ENCODE measurements at places on chromosomes 5 and 9.

DNA sequence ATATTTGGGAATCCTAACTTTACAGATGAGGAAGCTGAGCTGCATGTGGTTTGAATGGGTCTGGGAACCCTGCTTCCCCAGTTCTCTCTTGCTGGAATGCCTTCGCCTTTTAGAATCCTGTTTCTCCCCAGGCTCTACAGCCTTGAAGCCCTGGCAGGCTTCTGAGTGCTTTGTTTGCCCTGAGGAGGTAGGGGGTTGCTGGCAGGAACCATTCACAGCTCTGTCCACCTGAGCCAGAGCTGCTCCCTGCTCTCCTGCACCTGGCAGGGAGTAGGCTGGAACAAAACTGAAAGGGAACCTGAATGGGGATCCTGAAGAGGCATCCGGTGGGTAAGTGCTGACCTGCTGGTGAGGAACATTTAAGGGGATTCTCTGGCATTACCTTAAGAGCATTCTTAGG is 33.0 kb downstream of the KIF4B start:
- DNase-seq: no peak

- peak; percentile 29 for DNase-seq
Measured at GRCh38 chr9:97419309-97419867, 7.5 kb downstream of the TDRD7 start.

DNA sequence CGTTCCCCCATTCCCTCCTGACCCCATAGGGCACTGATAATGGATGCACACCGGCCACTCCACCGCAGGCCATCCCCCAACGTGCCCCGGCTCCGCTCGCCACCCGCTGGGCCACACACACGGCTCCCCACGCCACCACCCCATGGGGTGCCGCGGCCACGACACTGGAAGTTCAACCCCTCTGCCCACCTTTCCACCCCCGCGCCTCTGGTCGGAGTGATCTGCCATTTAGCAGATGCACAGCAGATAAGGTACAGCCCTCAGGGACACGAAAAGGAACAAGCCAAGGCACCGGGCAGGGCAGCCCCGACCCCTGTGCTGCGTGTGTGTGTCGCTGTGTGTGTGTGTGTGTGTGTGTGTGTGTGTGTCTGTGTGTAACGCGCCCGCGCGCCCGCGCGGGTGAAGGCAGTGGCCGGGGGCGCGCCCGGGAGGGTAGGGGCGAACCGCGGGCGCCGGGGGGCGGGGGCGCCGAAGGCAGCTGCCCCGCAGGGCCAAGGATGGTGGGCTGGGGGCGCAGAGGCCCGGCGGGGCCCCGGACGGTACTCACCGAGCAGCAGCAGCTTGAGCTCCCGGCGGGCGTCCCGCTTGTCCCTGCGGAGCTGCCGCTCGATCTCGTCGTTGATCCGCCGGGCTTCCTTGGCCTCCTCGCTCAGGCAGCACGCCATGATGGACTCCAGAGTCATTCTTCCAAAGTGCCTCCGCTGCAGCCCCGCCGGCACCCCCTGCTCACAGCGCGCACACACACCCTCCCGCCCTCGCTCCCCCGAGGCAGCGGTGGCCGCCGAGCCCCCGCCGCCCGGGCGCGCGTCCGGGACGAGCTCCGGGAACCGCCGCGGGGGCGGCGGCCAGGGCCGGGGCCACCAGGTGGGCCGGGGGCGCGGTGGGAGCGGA is 813 bp downstream of the GNAQ start:
- DNase-seq: no peak

DNA sequence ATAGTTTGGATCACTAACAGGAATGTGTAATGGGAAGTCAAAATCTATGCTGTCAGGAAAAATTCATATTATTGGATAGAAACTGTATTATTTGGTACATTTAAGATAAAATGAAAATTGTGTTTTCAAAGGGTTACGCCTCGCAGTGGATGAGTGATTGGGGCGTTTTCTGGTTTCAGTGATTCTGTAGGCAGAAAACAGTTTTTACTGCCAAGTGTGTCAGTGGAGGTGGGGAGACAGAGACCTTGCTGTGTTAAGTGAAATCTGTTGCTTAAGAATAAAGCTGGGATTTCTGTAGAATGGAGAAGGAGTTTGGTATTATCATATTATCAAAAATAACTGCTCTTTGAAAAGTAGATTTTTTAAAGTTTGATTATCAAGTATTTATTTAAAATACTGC is 69.7 kb downstream of the GHR start:
- no peak for DNase-seq

- no peak for DNase-seq
Measured at GRCh38 chr5:161685461-161685860, at the start of gene GABRA6. Gene GABRA6, plus strand, starts transcription at chr5:161685721. Its CDS starts 269 bp downstream, at chr5:161685990.

- DNase-seq: no peak
Measured at GRCh38 chr5:61621202-61621650, 289.2 kb downstream of the ZSWIM6 start.

DNA sequence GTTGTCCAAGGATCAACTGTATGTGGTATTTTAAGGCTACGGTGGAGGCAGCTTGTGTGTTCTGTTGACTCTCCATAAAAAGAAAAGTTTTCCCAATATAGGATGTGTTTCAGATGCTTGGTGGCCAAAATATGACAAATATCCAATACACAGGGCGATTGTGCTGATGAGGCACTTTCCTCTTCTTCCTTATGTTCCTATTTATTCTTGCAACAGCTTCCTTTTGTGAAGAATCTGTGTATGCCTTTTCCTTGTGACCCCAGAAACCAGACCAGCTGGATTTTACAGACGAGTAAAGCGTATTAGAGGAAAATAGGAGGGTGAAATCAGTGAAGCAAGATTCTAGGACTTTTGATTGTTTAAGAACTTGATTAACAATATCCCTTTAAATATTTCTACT is 452.0 kb downstream of the DMAC1 start:
- DNase-seq: no peak

- no peak for DNase-seq
Measured at GRCh38 chr9:7974335-7974960, 174.9 kb upstream of the DMAC1 start.

DNA sequence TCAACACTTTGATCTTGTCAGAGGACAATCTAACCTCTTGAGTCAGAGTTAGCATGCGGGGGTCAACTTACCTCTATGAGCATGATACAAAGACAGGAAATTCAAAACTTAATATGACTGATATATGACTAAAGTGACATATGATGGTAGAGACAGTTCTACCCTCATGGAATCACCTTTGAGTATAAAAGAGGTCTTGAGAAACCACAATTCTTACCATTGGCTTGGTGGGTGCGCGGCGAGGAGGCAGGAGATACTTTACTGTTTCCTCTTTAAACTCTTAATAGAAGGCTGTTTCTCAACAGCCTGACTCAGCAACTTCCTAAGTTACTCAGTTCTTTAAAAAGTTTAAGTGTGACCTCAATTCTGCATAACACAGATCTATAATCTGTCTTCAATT is 372.8 kb downstream of the KIAA0825 start:
- DNase-seq: peak; percentile 30

DNA sequence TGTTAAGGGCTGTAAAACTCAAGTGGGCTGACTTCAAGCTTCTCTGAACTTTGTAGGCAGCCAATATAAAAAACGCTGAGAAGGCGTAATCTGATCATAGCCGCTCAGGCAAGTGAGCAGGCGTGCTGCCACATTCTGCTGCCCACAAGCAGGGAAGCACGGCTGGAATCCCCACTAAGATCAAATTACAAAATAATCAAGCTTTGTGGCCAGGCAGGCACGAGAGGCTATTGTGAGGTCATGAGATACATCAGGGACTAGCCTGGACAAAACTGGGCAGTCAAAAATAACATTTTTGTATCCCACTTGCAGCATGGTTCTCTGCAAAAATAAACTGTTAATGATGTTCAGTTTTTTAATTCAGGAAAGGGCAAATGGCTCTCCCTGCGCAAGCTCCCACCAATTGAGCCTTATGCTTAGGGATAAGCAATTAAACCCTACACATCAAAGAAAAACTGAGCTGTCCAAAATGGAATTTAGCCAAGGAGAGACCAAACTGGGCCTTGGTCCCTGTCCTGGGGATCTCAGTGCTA is 64.0 kb downstream of the POU5F2 start:
- DNase-seq: peak; percentile 94

GRCh38 chr5:71748360-71748759 is 29.3 kb downstream of the CARTPT start:
- DNase-seq: no peak

- DNase-seq: peak; percentile 72
Measured at GRCh38 chr9:20592673-20593072, 29.6 kb downstream of the MLLT3 start.

- DNase-seq: peak; percentile 76
Measured at GRCh38 chr9:131809941-131810344, 70.1 kb upstream of the RAPGEF1 start.

DNA sequence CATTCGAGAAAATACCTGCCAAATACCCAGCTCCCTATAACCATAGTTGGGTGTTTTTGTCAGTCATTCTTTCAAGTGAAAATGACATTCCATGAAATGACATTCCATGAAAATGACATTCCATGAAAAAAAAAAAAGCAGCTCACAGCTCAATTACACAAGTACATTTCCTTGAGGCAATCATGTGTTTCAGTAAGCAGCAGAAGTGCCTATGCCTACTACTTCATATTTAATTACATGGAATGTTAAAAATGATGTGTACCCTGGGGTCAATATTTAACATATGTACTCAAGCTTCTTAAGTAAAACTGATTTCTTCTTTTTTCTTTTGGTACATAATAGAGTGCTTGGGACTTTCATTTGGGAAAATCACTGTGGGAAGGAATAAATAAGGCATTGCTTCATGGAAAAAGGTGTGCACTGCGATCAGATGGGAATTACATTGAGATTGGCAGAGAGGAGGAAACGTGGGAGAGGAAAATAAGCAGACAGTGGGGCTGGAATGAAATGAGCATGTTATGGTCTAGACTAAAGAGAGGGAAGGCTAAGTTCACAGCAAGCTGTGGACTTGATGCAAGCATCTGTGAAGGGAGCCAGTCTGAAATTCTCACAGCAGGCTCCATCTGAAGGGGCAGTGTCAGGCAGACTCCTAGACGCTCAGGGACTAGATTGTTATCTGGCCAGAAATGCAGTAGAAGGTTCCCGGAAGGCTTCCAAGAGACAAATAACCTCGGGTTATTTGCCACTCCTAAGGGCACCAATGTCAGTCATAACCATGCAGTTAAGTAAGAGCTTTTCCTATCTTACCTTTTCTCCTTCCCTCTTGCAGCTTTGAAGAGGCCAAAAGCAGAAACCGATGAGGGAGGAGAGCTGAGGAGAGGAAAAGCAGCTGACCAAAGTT is 15.2 kb upstream of the SPATA9 start:
- DNase-seq: no peak

DNA sequence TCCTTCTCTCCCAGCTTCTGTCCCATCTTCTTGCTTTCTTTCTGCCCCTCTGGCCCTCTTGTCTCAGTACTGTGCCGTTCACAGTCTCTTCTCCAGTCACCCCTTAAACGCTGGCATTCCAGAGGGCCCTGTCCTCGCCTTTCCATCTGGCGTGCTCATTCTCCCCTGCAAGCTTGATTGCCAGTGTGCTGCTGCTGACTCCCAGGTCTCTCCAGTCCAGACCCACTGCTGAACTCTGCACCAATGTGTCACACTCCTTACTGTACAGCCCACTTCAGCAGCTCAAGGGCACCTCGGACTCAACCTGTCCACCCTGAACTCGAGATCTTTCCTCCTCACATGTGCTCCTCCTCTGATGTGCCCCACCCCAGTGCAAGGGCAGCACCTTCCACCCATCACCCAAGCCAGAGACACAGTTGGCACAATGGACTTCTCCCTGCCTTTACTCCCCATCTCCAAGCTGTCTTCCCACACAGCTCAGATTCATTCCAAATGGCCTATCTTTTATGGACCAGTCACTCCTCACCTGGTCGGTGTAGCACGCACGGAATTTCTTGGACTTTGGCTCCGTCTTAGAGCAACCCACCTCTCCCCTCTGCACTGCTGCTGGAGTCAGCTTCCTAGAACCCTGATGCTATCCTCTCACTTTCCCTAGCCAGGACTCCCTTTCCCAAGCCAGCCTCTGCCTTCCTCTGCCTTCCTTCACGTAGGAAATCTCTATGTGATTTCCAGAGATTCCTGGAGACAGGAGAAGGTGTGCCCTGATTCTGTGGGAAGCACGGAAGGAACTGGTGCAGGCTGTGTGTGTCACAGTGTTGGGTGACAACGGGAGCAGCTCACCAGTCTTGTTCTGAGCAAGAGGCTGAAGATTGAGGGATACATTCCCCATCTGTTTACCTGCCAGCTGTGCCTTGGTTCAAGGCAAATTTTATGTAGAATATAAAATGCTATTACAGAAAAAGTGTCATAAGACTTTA is 26.0 kb upstream of the SLC2A8 start:
- DNase-seq: no peak

DNA sequence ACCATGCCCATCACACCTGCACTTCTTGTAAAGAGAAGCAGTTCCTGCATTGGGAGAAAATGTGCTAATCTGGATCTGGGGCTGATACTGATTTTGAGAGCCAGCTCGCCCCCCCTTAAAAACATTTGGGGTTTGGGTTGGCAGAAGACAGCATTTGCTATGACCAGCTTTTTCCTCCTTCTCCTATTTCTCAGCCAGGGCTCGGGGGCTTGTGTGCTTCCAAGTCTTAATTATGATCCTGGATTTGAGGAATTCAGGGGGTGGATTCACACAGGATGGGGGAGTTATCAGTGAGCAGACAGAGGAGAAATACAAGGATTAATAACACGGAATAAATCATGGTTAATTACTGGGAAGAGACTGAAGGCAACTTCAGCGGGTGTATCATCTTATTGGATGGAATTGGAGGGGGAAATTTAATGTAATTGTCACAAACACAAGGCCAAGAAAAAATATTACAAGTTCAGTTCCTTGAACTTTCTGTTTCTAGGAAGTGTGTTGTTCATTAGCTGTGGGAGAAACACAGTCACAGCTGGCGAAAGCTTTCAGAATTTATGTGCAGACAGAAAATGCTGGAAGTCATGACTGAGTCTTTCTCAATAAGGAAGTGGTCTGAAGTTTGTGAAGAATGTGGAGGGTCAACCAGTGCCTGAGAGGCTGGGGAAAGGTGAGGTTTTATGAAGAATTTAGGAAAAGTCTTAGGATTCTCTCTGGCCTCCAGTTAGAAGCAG is 15.3 kb downstream of the C9orf152 start:
- peak; percentile 88 for DNase-seq

DNA sequence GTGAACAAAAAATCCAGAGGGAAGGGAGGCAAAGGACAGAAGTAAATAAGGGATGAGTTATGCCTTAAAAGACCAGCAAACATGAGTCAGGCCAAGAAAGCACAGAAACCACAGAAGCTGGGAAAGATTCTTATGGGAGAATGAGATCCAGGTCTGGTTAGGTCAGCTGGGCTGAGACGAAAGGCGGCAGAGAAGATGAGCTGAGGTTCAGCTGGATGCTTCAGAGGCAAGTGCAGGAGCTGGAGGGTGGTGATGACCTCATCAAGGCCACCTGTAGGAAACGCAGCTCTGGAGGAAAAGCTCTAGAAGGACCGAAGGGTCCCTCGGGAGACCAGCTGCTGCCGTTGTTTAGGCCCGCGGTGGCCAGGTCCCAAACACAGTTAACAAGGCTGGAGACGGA is 152.0 kb downstream of the MYO10 start:
- DNase-seq: peak; percentile 84

GRCh38 chr9:131915181-131915580 is 164.5 kb downstream of the MED27 start:
- peak; percentile 59 for DNase-seq

All from astrocyte (in vitro differentiated cells and primary cell).